ENCODE measurements at places on chromosomes 16 and 17. TPM values are rescaled to one million over a fixed set of nuclear protein-coding genes. Genes with fewer than 3 reads are reported as not detected.

The MED1 gene
- 25.0 TPM for total RNA-seq

The IGFALS gene
- total RNA-seq, result 11.2 TPM

DNA sequence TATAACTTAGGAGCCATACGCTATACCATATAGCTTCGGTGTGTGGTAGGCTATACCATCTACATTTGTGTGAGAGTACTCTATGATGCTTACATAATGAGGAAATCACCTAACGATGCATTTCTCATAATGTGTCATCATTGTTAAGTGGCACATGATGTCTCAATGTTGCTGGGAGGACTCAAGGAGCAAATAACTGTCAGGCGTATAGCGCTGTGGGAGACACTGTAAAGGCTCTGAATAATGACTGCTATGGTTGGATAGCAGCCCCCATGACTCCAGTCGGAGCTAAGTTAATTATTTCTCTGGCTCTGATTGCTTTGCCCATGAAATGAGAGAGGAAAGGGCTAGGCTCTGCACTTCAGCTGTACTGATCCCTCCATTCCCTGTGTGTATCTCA lies 197.2 kb downstream of the RGS9 start:
- no peak overlapping the region for H3K4me3 ChIP-seq
- no peaks in the 10 kb centered on the region for H3K27me3 ChIP-seq
- H3K27ac ChIP-seq, result no peak overlapping the region
- no peak for DNase-seq
- no peaks in the 10 kb centered on the region for H3K36me3 ChIP-seq
- H3K4me1 ChIP-seq, result no peaks in the 10 kb centered on the region

DNA sequence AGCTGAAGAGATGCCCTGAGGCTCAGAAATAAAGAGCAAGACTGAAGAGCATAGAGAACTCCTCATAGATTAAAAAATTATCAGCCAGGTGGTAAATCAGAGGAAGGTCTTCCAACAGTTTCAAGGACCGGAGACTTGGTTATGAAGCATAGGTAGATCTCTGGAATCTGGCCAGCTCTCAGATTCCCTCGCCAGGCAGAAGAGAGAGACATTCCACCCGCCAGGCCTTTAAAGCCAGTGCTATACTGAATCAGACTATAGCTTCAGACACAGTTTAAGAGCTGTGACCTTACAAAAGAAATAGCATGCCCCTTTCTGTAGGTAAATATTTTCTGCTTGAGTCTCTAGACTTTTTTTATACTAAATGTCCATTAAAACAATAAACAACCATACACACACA lies 70.3 kb downstream of the NFATC3 start:
- H3K27ac ChIP-seq, result no peak overlapping the region
- no peak overlapping the region for H3K4me3 ChIP-seq
- no peaks in the 10 kb centered on the region for H3K4me1 ChIP-seq
- H3K36me3 ChIP-seq, result no peaks in the 10 kb centered on the region

The TLE7 gene
- total RNA-seq, result not detected

The SRL gene
- total RNA-seq, result 1.1 TPM

DNA sequence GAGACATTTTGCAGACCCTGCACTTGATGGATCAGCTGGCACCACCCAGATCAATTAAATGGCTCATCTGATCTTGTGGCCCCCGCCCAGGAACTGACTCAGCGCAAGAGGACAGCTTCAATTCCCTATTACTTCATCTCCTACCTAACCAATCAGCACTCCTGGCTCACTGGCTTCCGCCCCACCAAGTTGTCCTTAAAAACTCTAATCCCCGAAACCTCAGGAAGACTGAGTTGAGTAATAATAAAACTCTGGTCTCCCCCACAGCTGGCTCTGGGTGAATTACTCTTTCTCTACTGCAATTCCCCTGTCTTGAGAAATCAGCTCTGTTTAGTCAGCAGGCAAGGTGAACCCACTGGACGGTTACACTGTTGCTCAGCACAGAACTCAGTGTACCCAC lies 23.6 kb downstream of the SPPL2C start:
- no peak for DNase-seq
- H3K4me1 ChIP-seq, result no peaks in the 10 kb centered on the region
- H3K27ac ChIP-seq, result no peak overlapping the region
- H3K4me3 ChIP-seq, result no peak overlapping the region
- H3K36me3 ChIP-seq, result no peaks in the 10 kb centered on the region
- peaks cover 5% of the 10 kb centered on the region for H3K27me3 ChIP-seq

The MT1G gene
- 64.1 TPM for total RNA-seq

GRCh38 chr17:78394209-78394608 lies 15.8 kb downstream of the PGS1 start:
- H3K4me3 ChIP-seq, result no peak overlapping the region
- peak overlapping the region; percentile 40 for H3K27ac ChIP-seq
- no peaks in the 10 kb centered on the region for H3K27me3 ChIP-seq
- no peaks in the 10 kb centered on the region for H3K36me3 ChIP-seq

DNA sequence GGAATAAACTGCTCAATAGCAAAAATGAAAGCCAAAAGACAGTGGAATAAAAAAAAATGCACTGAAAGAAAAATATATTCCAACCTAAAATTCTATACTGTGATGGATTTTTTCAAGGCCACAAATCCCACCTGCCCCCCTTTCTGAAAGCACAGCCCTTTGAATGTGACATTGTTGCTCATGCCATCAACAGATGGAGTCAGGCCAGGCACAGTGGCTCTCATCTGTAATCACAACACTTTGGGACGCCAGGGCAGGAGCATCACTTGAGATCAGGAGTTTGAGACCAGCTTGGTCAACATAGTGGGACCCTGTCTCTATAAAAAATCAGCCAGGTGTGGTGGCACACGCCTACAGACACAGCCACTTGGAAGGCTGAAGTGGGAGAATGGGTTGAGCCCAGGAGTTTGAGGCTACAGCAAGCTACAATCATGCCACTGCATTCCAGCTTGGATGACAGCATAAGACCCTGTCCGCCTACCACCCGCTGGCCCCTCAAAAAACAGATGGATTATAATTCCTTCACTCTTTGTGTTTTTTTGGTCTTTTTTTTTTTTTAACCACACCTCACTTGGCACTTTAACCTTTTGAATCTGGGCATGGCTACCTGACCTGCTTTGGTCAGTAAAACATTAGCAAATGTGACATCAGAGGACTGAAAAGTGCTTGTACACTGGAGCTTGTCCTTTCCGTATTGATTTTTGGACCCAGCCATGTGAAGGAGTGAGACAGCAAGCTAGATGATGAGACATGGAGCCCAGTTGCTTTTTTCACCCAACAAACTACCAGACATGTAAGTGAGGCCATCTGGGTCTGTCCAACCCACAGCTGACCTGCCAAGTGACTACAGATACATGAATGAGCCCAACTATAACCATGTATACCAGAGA lies 36.3 kb downstream of the GLG1 start:
- H3K4me3 ChIP-seq, result no peak overlapping the region
- peaks cover 11% of the 10 kb centered on the region for H3K4me1 ChIP-seq
- H3K36me3 ChIP-seq, result no peaks in the 10 kb centered on the region
- H3K27me3 ChIP-seq, result no peaks in the 10 kb centered on the region

DNA sequence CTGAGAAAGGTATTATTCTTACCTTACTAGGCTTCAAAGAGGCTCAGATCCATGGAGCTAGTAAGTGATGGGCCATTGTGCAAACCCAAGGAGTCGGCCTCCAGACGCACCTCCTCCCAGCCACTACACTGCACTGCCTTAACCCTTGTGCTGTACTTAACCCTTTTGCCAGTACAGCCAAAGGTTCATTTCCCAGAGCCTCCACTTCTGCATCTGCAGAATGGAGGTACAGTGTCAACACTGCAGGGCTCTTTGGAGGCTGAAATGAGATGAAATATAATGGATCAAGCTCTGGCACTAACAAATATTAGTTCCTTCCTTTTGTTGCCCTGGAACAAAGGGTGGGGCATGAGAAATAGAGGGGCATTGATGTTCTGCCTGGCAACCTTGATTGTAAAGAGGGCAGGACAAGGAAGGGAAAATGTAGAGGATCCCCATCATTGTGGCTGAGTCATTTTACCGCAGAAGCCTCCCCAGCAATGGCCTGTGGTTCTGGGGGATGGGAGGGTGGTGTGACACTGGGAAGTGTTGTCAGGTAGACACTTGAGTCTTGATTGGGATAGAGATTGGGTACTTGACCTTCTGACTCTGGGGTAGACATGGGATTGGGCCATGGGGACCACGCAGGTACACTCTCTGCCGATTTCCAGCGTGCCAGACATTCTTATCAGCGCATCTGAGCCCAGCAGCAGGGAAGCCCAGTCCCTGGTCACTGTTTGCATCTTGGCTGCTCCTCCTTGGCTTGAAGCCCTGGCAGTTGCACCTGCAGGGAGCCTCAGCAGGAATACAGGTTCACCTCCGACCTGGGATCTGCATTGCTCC lies 84.0 kb downstream of the MSI2 start:
- H3K27ac ChIP-seq, result no peak overlapping the region
- no peak for DNase-seq
- no peaks in the 10 kb centered on the region for H3K27me3 ChIP-seq
- no peak overlapping the region for H3K4me3 ChIP-seq
- no peaks in the 10 kb centered on the region for H3K36me3 ChIP-seq
- H3K4me1 ChIP-seq, result peaks cover 7% of the 10 kb centered on the region

The ACSM5 gene
- 5.5 TPM for total RNA-seq

- no peaks in the 10 kb centered on the region for H3K36me3 ChIP-seq
- H3K27me3 ChIP-seq, result peaks cover 5% of the 10 kb centered on the region
- H3K27ac ChIP-seq, result no peak overlapping the region
- no peak overlapping the region for H3K4me3 ChIP-seq
Measured at GRCh38 chr16:49096176-49096945, 185.3 kb downstream of the CBLN1 start.

DNA sequence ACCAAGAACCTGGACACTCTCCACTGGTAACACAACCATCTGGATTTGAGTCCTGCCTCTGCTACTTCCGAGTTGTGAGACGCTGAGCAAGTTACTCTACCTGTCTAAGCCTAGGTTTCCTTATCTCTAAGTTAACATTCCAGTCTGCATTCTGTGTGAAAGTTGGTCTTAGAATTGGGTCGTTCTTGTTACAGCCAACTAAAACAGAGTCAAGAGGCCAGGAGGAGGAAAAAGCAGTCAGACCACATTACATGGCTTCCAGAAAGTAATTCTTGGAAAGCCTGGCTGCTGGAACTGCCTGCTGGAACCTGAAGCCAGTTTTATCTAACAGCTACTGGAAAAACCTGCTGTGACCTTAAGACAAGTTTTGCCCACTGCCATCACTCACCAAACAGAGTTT lies 38.4 kb upstream of the XYLT1 start:
- no peak for DNase-seq
- H3K4me1 ChIP-seq, result no peaks in the 10 kb centered on the region
- H3K36me3 ChIP-seq, result no peaks in the 10 kb centered on the region
- no peak overlapping the region for H3K4me3 ChIP-seq
- H3K27ac ChIP-seq, result no peak overlapping the region

The CCL8 gene
- 0.12 TPM for total RNA-seq

- no peak overlapping the region for H3K4me3 ChIP-seq
- DNase-seq, result no peak
- H3K27me3 ChIP-seq, result no peaks in the 10 kb centered on the region
- no peaks in the 10 kb centered on the region for H3K4me1 ChIP-seq
- no peak overlapping the region for H3K27ac ChIP-seq
Measured at GRCh38 chr16:57956924-57957672, 13.8 kb downstream of the CNGB1 start.

The TBC1D26 gene
- total RNA-seq, result 1.7 TPM

GRCh38 chr17:63523253-63523855 lies at the start of gene KCNH6:
Gene KCNH6, plus strand, starts transcription at chr17:63523358. Its CDS starts 56 bp downstream, at chr17:63523414.
- H3K36me3 ChIP-seq, result no peaks in the 10 kb centered on the region
- H3K4me1 ChIP-seq, result peaks cover 3% of the 10 kb centered on the region
- peaks cover 22% of the 10 kb centered on the region for H3K27me3 ChIP-seq
- DNase-seq, result no peak

DNA sequence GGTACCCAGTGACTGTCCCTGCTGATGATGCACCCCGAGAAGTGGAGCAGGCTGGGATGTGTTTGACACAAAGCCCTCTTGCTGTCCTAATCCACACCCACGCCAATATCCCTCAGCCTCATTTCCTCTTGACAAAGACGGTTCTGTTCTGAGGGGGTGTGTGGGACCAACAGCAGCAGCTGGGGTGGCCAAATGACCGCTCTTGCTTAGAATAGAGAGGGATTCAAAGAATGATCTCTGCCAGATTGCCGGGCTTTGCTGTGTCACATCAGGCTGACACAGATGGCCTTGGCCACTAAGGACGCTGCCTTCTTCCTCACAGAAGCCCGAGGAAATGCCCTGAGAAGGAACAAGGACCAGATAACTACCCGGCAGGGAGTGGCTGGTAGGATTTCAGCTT lies 250.7 kb downstream of the NTN1 start:
- H3K4me1 ChIP-seq, result no peaks in the 10 kb centered on the region
- DNase-seq, result no peak
- H3K4me3 ChIP-seq, result no peak overlapping the region
- no peak overlapping the region for H3K27ac ChIP-seq

All from hepatocyte (in vitro differentiated cells).